ENCODE measurements at places on chromosomes 1 and 21.

DNA sequence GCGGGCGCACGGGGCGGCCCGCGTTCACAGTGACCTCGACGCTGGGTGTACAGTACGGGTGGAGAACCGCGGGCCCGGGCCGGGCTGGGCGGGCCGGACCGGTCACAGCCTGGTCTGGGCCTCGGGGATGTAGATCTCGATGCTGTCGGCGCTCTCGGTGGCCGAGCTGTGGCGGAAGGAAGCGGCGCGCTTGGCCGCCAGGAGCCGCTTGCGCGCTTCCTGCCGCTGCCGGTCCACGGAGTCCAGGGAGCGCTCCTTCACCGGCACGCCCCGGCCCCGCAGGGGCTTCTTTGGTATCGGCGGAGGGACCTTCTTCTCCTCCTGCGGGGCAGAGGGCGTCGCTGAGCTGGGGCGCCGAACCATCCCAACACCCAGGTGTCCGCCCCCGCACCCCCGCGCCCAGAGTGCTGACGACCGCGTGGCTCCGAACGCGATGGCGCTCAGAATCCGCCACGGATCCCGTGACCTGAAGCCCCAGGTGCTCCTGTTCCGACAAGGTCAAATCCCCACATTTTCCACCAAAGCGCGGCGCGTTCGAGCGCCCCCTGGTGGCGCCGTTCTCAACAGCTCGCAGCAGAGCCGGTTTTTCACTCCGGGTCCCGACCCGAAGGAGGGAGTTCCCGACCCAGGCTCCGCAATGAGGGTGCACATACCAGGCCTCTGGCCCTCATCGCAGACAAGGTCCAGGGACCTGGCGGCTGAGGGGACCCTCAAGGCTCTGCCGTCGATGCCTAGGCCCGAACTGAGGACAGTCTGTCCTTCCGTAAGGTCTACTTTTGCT is 6.6 kb upstream of the SMIM12 start:
- peak; percentile 91 for DNase-seq

- no peak for DNase-seq
These were observed 325.1 kb downstream of the CAMTA1 start for GRCh38 chr1:7110321-7110720.

- DNase-seq, result no peak
These were observed 14.6 kb downstream of the BTF3L4 start for GRCh38 chr1:52070704-52071103.

- no peak for DNase-seq
These were observed 17.4 kb downstream of the CYYR1 start for GRCh38 chr21:26555540-26556146.

- no peak for DNase-seq
These were observed 76.5 kb downstream of the SCCPDH start for GRCh38 chr1:246800756-246801155.

GRCh38 chr1:101004670-101005069 is 20.9 kb downstream of the DPH5 start:
- DNase-seq, result no peak

DNA sequence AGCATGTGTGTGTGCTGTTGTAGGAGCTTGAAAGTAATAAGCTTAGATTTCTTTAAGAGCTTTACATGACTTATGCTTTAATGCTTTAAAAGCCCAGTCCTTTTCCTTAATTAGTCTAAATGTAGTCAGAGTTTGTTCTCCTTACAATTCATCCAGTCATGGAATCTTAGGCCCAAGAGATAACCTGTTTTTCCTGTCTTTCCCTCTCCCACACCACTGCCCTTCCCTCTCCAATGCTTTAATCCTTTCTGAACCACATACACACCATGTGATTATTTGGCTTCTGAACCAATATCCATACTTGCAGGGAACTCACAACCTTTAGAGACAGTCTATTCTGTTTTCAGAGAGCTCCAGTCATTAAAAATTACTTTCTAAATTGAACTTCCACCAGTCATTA is 37.6 kb downstream of the ALG6 start:
- no peak for DNase-seq
